ENCODE measurements at places on chromosomes 3 and 15.

GRCh38 chr3:62188681-62189375 is 184.5 kb downstream of the FEZF2 start:
- DNase-seq = peak; percentile 9

GRCh38 chr3:94928921-94929320 is 866.1 kb downstream of the NSUN3 start:
- no peak for DNase-seq

DNA sequence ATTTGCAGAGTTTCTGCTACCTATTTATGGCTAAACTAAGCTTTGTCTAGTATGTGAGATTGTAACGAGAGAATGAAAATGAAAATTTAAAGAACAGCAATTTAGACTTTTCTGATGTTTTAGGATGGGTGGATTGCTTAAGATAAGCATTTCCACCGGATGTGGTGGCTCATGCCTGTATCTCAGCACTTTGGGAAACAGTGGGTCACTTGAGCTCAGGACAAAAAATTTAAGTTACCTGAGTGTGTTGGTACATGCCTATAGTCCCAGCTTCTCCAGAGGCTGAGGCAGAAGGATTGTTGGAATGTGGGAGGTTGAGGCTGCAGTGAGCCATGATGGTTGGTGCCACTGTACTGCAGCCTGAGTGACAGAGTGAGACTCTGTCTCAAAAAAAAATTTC is 3.3 kb downstream of the PPP4R2 start:
- no peak for DNase-seq

DNA sequence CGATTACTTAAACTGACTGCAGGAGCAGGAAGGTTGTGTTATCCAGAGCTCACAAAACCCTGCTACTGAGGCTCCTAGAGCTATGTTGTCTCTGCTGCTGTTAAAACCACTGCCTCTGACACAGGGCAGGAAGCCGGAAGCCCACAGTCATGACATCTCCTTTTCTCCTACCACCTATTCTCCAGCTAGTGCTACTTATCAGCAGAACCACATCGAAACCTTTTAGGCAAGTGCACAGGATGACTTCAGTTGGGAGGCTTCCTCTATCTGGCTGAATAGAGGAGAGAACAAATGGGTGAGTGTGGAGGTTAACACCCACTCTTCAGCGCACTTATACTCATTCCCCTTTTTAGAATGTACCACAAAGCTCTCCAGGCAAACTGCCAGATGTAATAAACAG is 638.0 kb downstream of the OTOL1 start:
- DNase-seq = no peak

DNA sequence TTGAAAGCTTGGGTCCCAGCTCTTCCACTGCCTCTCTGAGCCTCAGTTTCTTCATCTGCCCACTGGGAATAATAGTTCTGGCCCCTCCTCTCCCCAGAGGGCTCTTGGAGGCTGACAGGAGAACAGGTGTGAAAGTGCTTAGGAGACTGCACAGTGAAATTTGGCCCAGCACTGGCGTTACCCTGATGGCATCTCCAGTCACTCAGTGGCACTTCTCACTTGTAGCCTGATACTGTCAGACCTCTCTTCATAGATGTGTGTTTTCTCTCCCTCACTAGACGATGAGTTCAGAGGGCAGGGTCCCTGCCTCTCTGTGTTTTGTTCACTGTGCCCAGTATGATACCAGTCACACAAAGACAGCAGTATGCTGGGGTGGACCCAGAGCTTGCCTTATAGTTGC is 22.2 kb upstream of the IGDCC3 start:
- DNase-seq = no peak

DNA sequence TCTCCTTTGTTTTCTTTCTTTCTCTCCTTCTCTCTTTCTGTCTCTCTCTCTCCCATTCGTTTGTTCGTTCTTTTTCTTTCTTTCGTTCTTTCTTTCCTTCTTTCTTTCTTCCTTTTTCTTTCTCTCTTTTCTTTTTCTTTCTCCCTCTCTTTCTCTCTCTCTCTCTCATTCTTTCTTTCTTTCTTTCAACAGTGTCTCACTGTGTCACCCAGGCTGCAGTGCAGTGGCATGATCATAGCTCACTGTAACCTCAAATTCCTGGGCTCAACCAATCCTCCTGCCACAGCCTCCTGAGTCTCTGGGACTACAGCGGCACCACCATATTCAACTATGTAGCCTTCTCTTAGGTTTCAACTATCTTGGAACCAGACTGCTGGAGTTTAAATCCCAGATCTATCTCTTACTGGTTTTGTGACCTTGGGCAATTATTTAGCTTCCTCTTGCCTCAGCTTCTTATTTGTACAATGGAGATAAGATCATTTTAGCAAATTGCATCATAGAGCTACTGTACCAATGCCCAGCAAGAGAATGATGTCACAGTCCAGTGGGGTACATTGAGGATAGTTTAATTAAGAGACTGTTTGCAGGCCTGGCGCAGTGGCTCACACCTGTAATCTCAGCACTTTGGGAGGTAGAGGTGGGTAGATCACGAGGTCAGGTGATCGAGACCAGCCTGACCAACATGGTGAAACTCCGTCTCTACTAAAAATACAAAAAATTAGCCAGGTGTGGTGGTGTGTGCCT is 27.3 kb upstream of the PARL start:
- no peak for DNase-seq

DNA sequence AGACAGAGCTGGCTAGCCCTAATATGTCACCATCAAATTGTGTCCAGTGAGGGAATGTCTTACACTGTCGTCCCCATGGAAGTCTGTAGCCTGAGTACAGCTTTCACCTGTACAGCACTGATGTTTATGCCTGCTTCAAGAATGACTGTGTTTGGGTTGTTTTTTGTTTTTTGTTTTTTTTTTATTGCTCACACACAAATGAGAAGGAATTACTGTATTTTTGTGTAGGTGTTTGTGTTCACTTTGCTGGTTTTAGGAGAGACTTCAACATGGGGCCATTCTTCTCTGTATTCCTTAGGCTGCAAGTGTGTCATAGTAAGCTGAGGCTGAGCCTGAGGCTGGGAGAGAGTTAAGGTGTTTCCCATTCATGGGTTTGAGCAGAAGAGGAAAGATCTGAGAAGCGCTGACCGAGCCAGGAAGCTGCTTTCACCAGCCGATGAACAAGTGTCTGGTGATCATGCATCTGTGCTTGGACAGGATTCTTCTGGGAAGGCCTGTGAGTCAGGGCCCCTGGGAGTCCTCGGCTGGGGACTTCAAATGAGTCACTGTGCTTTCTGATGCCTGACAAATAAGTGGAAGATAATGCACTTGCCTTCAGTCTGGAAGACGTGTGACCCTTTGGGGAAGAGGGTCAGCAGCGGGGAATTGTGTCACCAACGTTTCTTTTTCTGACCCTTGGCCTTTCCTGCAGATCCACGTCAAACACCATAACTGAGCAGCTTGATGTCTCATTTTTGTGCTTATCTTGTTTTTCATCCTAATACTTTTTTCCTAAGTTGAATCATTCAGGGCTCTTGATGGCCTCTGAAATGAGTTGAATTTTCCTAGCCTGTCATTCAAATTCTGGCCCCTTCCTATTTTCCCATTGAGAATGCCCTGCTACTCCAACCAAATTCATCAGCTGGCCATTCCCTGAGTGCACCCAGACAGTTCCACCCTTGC is 36.7 kb upstream of the ZBTB38 start:
- DNase-seq = no peak

- DNase-seq = no peak
These were observed 106.8 kb upstream of the CDIN1 start for GRCh38 chr15:36472672-36473071.

DNA sequence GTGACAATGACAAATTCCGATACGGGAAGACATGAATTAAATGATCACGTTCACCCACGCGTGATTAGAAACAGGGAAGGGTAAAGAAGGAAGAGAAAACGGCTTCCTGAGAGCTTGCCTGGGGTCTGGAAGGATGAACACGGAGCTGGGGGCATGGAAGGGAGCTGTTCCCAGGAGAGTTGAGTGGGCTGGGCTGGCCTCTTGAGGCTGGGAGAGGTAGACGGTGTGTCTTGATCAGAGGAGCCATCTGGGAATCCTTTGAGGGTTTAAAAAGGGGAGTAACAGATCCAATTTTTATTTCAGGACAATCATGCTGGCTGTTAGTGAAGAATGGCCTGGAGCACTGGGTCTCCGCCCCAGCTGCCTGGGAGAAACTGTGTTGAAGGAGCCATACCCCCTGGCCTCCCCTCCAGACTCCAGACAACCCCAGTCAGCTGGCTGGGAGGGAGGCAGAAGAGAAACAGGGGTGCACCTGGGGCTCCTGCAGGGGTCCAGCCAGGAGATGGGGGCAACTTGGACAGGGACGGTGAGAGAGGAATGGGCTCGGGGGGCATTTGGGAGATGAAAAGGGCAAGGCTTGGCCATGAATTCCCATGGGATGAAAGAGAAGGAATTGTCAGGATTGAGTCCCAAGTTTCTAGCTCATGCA is 53.6 kb upstream of the CGNL1 start:
- DNase-seq = no peak

DNA sequence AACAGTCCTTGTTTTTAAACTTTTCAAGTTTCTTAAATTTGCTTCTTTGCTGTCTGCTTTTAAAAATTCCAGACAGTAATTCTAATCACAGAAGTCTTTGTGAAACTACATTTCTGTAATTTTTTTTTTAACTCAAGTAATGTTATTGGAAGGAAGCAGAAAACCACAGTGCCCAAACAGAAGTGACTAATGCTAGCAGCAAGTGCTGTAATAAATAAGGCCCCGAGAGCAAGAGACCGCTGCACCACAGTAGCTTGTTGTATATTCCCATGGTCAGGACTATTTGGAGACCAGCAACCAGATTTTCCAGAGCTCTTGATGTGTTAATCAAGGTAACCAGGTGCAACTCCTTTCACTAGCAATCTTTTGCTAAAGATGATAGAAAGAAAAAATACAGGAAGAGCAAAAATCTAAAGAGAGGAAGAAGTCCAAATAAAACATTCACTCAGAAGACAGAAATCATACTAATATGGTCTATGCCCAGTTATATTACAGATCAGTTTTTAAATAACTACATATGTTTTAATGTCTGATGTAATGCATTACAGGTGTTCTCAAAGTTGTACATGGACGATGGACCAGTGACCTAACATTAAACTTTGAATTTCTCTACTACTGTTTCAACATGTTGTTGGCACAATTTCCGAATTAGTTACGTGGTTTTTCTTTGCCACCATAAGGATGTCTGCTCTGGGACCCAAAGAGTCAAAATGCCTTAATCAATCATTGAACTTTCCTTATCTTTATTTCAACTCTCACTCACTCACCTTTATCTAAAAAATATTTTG is 36.4 kb downstream of the WWTR1 start:
- no peak for DNase-seq

- no peak for DNase-seq
These were observed 464 bp downstream of the SOX2 start for GRCh38 chr3:181712226-181712552.

DNA sequence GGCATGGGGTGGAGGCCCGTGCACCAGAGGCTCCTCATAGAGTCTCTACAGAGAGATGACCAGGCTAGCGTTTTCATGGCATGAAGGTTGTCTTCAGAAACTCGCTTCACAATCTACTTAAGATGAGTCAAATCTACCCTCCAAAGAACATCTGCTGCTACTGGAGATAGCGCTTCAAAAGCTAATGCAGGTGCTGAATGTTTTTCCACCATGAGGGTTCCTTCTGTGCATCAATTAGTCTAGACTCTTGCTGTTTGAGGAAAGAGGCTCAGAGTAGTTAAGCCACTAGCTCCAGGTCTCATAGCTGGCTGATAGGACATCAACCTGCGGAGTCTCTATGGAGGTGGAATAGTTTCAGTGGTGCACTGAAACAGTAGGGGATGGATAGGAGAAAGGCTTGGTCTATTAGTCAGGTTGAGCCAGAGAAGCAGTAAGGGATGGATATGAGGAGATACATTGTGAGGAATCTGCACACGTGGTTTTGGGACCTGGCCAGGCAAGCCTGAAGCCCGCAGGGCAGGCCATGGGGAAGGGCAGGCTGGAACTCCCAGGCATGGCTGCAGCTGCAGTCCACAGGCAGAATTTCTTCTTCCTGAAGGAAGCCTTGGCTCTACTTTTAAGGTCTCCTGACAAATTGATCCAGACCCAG is 117.5 kb downstream of the APBA2 start:
- no peak for DNase-seq

DNA sequence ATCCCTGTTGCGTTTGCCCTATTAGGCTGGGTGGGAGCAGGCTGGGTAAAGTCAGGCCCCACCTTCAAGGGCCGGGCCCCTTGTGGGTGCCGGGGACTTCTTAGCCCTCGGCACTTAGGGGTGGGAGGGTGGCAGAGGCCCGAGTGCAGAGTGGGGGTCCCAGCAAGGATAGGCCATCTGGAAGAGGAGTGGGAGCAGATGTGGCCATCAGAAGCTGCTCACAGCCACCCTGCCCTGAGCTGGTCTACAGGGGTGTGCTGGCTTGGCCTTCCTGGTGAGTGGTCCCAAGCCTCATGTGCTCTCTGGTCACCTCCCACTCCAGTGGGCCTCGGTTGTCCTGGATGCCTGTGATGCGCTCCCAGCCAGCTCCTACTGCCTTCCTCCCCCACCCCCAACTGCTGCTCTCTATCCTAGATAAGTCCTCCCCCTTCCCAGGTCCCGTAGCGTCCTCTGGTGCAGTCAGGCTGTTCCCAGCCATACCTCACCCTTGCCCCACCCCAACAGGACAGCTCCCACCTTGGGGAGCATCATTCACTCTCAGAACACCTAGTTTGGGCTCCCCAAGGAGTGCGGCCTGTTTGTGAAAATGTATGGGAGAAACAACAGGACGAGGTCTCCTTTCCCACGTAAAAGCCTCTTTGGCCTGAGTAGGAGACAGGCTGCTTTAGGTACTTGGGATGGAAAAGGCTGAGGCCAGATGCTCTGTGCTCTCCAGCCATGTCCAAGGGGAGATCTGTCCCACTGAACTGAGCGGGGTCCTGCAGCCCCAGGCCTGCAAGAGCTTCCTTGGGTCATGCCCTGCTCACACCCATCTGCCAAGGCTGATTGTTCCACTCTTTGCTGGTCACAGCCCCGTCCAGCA is 24.9 kb upstream of the PLXNA1 start:
- no peak for DNase-seq

- no peak for DNase-seq
These were observed 139.5 kb downstream of the TBL1XR1 start for GRCh38 chr3:177057768-177058167.

GRCh38 chr15:85504749-85505676 is 124.6 kb downstream of the AKAP13 start:
- peak; percentile 2 for DNase-seq

DNA sequence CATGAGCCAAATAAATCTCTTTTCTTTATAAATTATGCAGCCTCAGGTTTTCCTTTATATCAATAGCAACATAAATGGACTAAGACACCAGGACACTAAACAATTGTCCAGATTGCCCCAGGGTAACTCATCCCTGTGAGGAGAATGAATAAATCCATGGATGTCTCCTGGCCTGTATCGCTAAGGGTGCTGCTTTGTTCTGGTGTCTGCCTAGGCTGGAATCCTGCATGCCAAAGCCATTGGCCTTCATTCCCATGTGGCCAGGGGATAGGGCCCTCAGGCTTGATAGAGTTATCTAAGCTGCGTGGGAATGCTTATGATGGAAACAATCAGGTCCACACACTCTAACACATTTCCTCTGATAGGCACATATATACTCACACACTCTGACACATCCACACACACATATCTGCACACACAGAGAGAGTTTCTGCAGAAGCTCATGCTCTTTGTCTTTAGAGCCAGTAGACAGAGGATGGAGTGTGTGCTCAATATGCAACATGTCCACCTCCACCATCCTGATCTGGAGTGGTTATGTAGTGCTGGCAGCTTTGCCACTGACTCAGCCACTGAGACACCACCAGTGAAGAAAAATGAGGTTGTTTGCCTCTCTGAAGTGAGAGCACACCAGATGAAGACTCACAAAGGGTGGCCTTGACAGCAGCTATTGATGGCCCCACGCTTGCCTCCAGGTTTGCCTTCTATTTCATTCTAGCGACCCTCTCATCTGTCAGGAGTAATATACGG is 24.0 kb upstream of the DGKG start:
- DNase-seq = no peak

- no peak for DNase-seq
These were observed 398.0 kb downstream of the NAALADL2 start for GRCh38 chr3:175257123-175257522.
